HFFc6 (cell line): ENCODE measurements at places on chromosomes 7 and 10. TPM values are rescaled to one million over a fixed set of nuclear protein-coding genes. Genes with fewer than 3 reads are reported as not detected.

GRCh38 chr7:103686763-103687162, 240.8 kb upstream of the SLC26A5 start:
- peaks cover 35% of the 10 kb centered on the region for H3K4me1 ChIP-seq
- DNase-seq = no peak
- H3K27me3 ChIP-seq = no peaks in the 10 kb centered on the region; the same call in 1 of the 2 replicates
- no peak overlapping the region for H3K27ac ChIP-seq
- no peak overlapping the region for H3K4me3 ChIP-seq
- H3K36me3 ChIP-seq = no peaks in the 10 kb centered on the region

DNA sequence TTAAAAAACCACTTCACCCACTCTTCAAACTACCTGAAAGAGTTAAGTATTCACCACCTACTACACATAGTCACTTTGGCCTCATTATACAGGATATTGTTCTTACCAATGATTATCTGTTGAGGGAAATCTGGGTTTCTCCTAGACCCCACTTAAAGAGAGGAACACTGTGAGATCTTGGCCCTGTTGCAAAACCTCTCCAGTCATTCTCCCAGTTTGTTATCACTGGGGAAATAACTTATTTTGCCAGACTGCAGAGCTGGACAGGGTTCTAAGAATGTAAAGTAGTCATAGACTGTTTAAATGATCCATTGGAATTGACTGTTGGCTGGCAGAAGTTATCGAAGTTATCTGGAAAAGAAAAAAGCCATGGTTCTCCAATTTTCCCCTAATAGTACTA, 143.8 kb downstream of the HGF start:
- peaks cover 57% of the 10 kb centered on the region for H3K4me1 ChIP-seq
- peak overlapping the region; percentile 49; the same call in 1 of the 2 replicates for H3K27ac ChIP-seq
- DNase-seq = no peak

GRCh38 chr10:110714356-110714755, 70.2 kb downstream of the RBM20 start:
- H3K27ac ChIP-seq = no peak overlapping the region
- no peaks in the 10 kb centered on the region for H3K36me3 ChIP-seq
- H3K4me1 ChIP-seq = no peaks in the 10 kb centered on the region
- no peak for DNase-seq
- no peak overlapping the region for H3K4me3 ChIP-seq

- H3K36me3 ChIP-seq = no peaks in the 10 kb centered on the region; the same call in 1 of the 2 replicates
- no peak overlapping the region for H3K4me3 ChIP-seq
- DNase-seq = no peak
- H3K4me1 ChIP-seq = peaks cover 8% of the 10 kb centered on the region; the same call in 1 of the 2 replicates
- H3K27ac ChIP-seq = no peak overlapping the region
- peaks cover 4% of the 10 kb centered on the region for H3K27me3 ChIP-seq
These were observed 44.8 kb downstream of the CHST15 start for GRCh38 chr10:124048371-124049290.

DNA sequence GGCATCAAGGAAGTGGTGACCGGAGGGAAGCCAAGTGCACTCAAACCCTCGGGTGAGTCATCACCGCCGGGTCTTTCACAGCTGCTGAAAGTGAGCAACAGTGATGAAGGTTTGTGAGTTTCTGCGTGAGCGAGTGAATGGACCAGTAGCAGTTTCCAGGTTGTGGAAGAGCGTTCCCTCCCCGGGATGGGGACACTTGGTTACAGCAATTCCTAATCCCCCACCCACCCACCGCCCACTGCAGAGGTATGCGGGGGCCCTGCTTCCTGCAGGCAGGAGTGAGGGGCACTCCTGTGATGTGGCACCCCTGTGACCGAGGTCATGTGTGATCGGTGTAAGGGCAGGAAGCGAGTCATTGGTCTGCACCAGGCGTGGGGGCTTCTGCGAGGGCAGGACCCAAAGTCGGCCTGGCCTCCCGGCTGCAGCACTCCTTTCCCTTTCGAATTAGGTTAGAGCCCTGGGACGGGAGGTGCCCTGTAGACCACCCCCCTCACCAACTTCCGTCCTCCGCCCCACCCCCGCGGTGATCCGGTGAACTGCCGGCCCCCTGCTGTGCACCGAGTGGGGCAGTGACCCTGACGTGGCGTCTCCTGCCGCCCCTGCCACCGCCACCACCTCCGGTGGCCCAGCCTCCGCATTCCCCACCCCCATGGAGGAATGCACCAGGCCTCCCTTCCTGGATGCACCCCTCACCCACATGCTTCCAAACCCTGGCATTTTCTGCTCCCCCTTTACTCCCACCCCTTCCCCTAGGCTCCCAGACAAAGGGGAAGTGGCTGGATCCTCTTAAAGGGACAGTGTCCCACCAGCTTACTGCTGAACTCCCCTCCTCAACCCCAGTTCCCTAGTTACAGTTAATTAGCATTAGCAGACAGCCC, 10.9 kb downstream of the LIMK1 start:
- peak overlapping the region; percentile 94 for H3K27ac ChIP-seq
- peaks cover 32% of the 10 kb centered on the region for H3K4me1 ChIP-seq
- peaks cover 15% of the 10 kb centered on the region for H3K36me3 ChIP-seq
- DNase-seq = peak; percentile 92
- H3K4me3 ChIP-seq = peak overlapping the region; percentile 84
- peaks cover 7% of the 10 kb centered on the region for H3K27me3 ChIP-seq

DNA sequence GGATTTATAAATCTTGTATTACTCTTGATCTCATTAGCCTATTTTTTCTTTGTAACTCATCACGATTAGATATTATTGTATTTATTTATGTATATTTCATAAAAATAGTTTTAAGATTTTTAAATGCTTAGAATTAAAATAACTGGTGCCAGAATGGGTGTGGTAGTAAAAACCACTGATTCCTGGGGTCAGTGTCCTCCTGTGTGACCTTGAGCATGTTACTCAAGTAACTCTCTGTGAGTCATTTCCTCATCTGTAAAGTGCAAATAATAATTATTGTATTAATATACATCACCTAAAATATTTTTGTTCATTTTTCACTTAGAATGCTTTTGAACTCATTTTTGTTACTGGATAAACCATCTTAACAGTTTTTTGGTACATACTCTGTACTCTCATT, 91.3 kb upstream of the TMEM229A start:
- no peak overlapping the region for H3K27ac ChIP-seq
- H3K27me3 ChIP-seq = no peaks in the 10 kb centered on the region
- H3K4me3 ChIP-seq = no peak overlapping the region
- H3K36me3 ChIP-seq = no peaks in the 10 kb centered on the region; the same call in 1 of the 2 replicates
- no peaks in the 10 kb centered on the region for H3K4me1 ChIP-seq

GRCh38 chr7:116963234-116963633, 9.9 kb downstream of the ST7 start:
- H3K4me3 ChIP-seq = no peak overlapping the region
- no peak overlapping the region for H3K27ac ChIP-seq
- peaks cover 13% of the 10 kb centered on the region for H3K4me1 ChIP-seq
- H3K36me3 ChIP-seq = peaks cover 7% of the 10 kb centered on the region
- H3K27me3 ChIP-seq = no peaks in the 10 kb centered on the region

GRCh38 chr7:37440738-37441385, 7.8 kb downstream of the ELMO1 start:
- no peaks in the 10 kb centered on the region for H3K36me3 ChIP-seq
- DNase-seq = no peak
- no peak overlapping the region for H3K4me3 ChIP-seq
- H3K27me3 ChIP-seq = no peaks in the 10 kb centered on the region; the same call in 1 of the 2 replicates
- H3K4me1 ChIP-seq = no peaks in the 10 kb centered on the region

Gene CALCR
- not detected in 3 replicates for total RNA-seq
